KG1 (cell line): ENCODE measurements at places on chromosomes 5 and 9.

- DNase-seq, result no peak
Measured at GRCh38 chr5:122022966-122023365, 55.1 kb downstream of the LOX start.

DNA sequence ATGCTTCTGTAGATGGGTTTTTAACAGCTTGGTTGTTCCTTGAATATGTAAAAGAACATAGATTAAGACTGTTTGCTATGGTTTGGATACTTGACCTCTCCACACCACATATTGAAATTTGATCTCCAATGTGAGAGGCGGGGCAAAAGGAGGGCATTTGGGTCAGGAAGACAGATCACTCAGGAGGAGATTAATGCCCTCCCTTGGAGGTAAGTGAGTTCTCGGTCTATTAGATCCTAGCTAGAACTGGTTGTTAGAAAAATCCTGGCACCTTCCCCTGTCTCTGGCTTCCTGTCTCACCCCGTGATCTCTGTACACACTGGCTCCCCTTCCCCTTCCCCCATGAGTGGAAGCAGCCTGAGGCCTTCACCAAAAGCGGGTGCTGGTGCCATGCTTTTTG lies 281.1 kb upstream of the ANKRD55 start:
- no peak for DNase-seq

DNA sequence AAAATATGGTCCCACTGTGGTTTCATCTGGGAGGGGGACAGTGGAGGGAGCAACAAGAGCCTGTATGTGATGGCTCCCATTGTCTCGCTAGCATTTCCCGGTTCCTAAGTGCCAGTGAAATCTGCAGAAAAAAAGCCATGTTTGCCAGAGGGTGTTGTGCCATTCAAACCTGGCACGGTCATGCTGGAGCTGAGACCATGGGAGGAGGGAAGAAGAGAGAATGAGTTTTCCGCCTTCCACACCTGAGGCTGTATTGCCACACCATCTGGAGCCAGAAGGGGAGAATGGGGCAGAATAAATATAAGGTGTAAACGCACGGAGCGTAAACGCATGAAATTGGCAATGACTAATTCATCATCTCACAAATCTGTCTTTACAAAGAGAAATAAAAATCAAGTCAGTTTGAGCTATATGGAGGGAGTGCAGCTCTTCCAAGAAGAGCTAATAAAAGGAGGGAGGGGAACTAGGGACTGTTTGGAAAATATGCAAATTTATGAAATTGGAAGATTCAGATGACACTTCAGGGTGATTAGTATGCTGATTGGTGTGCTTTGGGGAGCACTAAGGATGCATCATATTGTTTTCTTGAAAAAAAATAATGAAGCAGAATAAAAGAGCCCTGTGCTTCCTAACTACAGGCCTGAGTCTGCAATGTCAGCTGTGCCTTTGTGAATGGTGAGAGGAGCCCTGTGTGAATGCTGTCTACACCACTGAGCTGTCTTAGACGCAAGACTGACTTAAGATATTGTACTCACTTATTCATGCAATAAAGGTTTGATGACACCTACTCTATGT lies 237.9 kb downstream of the NSG2 start:
- no peak for DNase-seq

GRCh38 chr9:87585123-87585855 lies 87.6 kb downstream of the DAPK1 start:
- DNase-seq, result no peak

GRCh38 chr5:58490402-58491050 lies 709 bp upstream of the GAPT start:
- DNase-seq, result peak; percentile 70

DNA sequence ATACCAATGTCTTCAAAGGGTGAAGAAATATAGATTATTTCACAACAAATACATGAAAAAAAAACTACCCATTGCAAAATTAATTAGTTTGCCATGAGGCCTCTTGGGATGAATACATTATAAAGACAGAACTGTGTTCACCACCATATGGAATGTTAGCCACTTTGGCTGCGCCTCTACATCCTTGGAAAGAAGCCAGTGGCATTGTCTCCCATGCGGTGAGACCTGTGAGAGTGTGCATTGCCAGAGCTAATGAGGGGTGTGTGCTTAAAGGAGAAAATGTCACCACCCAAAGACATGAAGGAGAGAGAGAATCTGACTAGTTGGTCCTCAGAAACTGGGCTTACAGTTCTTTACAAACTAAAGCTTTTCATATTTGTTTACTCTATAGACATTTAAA lies 110.6 kb downstream of the PLPPR1 start:
- no peak for DNase-seq

GRCh38 chr5:14286574-14287421 lies 143.7 kb downstream of the TRIO start:
- no peak for DNase-seq

DNA sequence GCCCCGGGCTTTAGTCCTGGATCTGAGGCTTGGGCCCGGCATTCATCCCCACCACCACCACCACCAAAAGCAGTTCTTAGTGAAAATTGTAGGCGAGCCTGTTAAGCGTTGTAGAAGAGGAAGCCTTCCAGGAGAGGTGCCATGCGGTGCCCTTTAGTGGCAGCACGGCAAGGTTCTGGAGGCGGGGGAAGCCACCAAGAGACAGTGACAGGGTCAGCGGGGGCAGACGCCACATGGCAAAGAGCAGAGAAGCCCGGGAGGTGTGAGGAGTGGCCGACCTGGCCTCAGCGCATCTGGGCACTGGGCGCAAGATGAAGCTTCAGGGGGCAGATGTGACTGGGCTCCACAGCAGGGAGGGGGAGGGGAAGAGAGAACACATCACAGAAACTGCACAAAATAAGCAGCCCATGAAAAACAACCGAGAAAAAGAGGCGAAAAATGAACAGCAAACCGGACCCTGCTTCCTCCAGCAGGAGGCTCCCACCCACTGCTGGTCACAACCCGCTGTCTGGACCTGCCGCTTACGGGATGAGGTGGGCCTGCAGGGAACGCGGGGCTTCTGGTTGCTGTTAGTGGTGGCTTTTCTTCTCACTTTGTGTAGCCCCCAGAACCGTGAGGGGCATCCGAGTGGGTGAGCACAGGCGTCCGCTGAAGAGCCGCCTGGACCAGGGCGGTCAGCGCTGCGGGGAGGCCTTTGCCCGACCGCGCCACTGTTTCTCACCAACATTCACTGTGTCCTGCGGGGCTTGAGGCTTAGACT lies 4.3 kb downstream of the LRRC14B start:
- no peak for DNase-seq

DNA sequence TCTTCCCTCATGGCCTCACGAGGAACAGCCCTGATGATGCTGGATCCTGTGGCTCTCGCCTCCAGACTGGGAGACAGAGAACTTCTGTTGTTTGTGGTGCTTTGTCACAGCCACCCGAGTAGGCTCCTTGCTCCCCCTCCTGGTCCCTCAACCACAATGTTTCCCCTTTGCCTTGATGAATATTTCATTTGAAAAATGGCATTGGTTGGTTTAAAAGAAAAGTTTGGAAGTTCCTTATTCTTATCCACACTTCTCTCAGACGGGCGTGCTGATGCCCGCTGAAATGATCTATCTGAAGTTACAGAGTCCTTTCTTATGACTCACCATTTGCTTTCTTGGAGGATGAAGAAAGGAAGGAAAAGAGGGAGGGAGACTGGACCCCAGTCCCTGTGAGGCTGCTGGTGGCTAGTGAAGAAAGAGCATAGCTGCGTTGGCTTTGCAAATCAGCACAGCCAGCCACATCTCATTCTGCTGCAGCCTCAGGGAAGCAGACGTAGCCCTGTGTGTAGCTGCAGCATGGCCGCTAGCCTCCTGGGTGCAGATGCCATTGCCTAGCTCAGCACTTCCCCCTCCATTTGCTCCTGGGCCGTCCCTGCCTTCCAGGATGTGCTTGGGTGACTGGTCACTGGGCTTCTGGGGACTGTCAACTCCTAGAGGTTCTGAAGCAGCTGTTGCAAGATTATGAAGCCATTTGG lies 185.9 kb downstream of the ERCC6L2 start:
- DNase-seq, result no peak

- no peak for DNase-seq
Measured at GRCh38 chr5:88452820-88453219, 184.2 kb upstream of the TMEM161B start.

DNA sequence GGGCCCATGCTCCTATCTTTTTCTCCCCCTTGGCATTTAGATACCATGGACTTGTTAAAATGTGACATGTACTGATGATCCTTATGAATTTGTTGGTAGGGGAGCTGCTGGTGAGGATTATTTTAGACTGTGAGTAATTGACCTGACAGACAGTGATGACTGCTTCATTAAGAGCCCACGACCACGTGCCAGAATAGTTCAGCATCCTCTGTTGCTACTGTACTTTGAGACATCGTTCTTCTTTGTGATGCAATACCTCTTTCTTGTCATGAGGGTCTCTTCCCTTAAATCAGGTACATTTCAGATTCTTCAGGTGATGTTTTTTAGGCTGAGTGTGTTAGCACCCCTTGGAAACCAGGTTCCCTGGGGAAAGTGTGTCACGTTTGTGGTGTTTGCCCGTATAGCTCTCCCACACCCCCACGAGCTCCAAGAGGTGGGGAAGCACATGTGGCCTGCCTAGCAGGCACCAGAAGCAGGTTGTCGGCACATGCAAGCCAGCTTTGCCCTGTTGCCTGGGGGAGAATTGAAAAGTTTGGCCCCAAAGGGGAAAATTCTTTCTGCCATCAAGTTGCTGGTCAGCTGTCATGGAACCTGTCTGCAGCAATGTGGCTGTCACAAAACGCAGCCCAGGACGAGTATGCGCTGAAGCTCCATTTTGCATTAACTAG lies 25.1 kb downstream of the QRFP start:
- no peak for DNase-seq

GRCh38 chr5:77683171-77683732 lies 44.7 kb upstream of the OTP start:
- DNase-seq, result no peak

DNA sequence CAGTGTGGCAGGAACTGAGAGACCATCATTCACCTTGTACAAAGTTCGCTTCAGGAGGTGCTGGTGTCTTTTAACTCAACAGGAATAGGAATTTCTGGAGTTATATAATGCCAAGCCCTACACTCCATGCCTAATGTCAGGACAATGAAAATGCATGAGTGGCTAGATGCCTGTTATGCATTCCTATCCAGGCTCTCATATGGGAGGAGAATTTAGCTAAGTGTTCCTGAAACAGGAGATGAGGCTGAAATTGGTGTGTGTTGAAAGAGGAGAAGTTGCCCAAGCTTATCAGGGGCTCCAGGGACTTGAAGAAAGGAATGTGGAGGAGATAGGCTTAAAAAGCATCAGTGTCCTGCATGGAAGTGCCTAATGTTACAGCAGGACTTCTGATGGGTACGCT lies 26.8 kb upstream of the PRUNE2 start:
- DNase-seq, result no peak

DNA sequence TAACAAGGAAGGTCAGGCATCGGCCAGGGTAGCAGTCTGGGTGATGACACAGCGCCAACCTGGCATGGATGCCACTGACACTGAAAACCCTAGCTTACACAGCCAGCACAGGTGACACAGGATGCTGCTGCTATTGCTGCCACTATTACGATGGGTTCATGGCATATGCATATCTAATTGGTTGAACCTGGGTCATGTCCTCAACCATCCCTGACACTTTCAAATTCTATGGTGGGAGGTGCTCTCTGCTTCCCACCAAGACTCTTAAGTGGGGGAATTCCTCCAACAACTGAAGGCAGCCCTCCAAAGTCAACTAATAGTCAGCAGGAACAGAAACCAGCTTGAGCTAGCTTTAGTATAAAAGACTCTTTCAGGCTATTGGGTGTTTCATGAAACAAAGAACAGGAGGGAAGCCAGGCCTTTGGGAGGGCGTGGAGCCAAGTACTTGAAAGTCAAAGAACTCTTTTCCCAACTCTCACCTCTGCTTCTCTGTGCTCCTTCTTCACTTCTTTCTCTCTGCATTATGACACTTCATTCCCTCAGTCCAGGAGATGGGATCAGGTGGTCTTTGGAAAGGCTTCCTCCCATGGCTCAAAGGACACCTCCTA lies 21.3 kb downstream of the PTTG1 start:
- no peak for DNase-seq

DNA sequence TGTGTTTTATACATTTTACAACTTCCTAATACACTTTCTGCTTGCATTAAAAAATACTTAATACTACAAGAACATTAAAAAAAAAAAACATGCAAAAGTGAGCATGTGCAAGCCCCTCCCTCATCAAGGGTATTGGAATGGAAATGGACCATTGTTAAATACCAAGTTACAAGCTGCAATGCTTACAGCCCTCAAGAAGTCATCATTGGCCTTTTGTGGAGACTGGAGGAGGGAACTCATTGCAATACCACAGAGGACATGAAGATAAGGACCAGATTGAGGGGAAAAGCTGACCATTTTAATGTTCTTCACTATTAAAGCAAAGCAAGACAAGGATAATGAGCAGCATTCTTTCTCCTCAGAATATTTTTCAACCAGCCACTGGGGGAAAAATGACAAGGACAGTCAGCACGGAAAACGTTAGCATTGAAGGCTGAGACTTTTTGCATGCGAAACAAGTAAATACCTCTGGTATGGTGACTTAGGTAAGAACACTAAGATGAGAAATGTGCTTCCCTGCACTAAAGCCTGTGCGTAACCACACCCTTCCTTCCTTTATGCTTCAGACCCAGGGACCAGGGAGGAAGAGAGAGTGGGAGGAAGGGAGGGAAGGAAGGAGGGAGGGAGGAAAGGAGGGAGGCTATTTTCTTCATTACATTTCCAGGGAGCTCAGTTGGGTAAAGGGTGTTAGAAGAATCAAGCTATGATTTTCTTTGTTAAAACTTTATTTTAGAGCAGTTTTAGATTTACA lies 141.1 kb upstream of the RAPGEF1 start:
- DNase-seq, result no peak

DNA sequence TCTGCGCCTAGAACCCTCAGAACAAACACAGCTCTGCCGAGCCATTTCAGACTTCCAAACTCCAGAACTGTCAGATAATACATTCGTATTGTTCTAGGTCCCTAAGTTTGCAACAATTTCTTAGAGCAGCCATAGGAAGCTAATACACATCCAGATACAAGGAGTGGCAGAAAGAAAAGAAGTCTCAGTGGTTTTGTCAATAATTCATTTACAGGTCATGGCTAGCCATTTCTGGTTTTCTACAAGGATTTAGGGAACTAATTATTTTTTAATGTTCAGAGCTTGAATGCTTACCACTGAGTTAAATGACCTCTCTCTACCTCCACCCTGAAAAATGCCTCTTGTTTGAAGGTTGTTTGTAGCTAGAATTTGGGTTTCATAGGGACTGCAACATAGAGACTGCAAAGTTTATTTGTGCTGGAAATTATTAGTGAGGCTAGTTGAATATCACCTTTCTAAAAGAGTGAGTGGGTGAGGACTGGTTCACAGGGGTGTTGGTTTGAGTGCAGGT lies 15.5 kb upstream of the ERMP1 start:
- no peak for DNase-seq
